ENCODE measurements at places on chromosomes 7 and 10. TPM values are rescaled to one million over a fixed set of nuclear protein-coding genes. Genes with fewer than 3 reads are reported as not detected.

DNA sequence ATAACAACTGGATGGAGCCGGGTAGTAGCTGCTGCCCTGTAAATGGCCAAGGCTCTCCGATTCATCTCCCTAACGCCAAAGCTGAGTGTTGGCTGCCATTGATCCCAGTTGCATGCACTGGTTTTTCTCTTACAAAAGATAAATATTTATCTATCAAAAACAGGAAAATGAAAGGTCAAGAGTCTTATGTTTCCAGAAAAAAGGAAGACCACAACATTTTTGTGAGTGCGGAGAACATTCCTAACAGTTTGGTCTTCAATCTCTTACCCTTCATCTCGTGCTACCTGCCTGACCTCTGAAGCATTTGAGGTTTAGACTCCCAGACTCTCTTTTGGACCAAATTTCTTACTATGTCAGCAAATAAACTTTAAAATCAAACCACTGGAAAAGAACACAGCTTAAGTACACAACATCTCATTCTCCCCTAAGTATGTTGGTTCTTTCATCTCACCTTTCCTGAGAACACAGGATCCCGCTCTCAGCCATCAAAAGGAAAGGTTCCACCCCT is 61.6 kb downstream of the SORBS1 start:
- no peak for DNase-seq
- no peaks in the 10 kb centered on the region for H3K36me3 ChIP-seq
- H3K4me3 ChIP-seq: no peak overlapping the region
- H3K27ac ChIP-seq: no peak overlapping the region

DNA sequence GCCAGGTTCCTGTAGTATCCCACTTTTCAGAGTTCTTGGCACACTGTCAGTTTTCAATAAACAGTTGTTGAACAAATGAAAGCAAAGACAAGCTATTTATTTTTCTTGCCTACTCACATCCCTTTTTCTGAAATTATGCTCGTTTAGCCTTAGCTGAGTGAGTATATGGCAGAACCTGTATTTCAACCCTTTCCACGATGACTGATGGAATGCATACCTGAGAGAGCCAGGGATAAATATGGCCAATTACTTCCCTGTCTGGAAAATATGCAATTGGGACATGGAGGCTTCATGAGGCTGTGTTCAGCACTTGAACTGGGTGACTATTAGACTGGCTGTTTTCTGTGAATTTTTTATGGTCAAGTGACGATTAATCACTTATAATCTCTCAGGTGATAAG is 144.5 kb upstream of the POT1 start:
- no peak overlapping the region for H3K4me3 ChIP-seq
- H3K36me3 ChIP-seq: no peaks in the 10 kb centered on the region
- DNase-seq: no peak
- no peaks in the 10 kb centered on the region for H3K4me1 ChIP-seq
- H3K27ac ChIP-seq: no peak overlapping the region

DNA sequence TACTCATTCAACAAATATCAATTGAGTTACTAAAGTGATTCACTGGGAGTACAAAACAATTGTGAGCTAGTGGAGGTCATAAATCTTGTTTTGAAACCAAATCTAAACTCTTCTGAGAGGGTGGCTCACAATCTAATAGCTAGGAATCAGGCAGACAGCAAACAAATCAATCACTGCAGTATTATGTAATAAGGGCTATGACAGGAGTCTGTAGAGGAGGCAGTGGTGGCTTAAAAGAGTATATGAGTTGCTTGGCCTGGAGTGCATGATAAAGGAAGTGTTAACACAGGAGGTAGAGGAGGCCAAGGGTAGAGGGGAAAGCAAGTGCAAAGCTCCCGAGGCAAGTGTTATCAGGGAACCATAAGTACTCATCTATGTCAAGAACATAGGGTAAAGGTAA is 16.5 kb downstream of the MYPN start:
- H3K27me3 ChIP-seq: no peaks in the 10 kb centered on the region
- DNase-seq: no peak
- no peaks in the 10 kb centered on the region for H3K36me3 ChIP-seq
- H3K27ac ChIP-seq: no peak overlapping the region

DNA sequence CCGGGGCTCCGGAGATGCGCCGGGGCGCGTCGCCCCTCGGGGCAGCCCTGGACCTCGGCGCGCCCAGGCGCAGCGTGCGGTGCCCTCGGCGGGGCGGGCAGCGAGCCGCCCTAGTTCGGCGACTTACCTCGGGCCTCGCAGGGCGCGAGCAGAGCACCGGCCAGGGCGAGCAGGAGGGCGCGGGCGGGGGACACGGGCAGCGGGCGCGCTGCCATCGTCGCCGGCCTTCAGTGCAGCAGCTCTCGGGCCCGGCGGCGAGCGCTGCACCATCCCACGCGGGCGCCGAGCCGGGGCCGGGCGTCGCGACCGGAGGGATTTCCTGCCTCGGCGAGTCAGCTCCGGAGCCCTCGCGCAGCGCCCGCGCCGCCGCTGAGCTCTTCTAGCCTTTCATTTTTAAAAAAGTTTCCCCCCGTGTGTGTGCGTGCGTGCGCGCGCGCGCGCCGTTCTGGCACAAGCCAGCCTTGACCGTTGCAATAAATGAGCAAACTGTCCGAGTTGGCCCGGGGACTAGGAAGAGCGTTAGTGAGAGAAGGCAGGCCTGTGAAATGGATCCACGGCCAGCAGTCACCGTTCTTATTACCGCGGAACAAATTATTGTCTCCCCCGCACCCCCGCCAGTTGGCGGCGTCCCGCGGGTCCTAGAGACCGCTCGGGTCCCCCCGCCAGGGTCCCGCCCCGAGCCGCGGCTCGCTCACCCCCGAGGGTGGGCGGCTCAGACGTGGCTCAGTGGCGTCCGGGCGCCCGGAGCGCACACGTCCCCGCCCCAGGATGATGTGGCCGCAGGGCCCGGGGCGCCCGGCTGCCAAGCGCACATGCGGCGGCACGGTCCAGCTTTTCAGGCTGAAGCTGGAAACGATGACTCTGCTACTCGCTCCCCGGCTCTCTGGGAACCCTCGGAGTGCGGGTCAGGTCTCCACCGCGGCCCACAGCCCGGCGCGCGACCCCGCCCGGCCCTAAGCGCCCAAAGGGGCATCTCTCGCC is at the start of gene ADAM12:
Gene ADAM12, minus strand, starts transcription at position 547 of the 981 bp plus-strand sequence. Its CDS starts 332 bp downstream, at position 215.
- H3K27me3 ChIP-seq: no peaks in the 10 kb centered on the region
- DNase-seq: peak; percentile 68
- no peaks in the 10 kb centered on the region for H3K36me3 ChIP-seq

DNA sequence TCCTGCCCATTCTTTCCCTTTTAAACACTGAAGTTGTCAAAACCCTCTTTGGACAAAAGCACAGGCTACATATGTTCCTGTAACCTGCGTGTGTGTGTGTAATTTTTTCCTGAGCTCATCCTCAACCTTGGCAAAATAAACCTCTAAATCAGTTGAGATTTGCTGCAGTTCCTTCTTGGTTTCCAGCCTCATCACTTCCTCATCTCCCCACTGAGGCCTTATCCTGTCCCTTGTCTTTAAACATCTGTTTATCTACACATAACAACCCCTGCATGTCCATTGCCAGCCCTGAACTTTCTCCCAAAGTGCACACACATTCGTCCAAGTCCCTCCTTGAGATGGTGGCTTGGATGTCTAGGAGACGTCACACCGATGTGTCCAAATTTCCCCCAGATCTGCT is 35.5 kb downstream of the LYZL2 start:
- no peaks in the 10 kb centered on the region for H3K36me3 ChIP-seq
- no peak for DNase-seq
- H3K27ac ChIP-seq: no peak overlapping the region
- no peaks in the 10 kb centered on the region for H3K4me1 ChIP-seq

GRCh38 chr10:84695902-84696301 is 367.5 kb downstream of the CCSER2 start:
- H3K27me3 ChIP-seq: no peaks in the 10 kb centered on the region
- DNase-seq: no peak
- H3K4me3 ChIP-seq: no peak overlapping the region
- no peak overlapping the region for H3K27ac ChIP-seq
- H3K4me1 ChIP-seq: no peaks in the 10 kb centered on the region
- no peaks in the 10 kb centered on the region for H3K36me3 ChIP-seq

DNA sequence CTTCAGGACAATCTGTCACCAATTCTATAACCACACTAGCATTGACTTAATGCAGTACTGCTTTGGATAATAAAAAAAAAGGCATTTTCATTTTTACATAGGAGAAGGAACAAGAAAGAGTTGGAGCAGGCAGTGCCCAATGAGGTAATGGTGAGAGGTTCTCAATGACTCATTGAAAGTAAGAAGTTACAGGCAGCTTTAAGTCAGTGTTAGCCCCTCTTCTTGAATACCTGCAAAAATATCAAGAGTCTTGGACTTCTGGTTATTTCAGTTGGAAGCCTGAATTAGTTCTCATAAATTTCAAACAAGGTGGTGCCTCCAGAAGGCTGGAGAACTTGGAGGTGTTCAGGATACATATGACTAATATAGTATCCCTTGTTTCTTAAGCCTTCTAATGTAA is 422.5 kb downstream of the HTR7 start:
- no peaks in the 10 kb centered on the region for H3K27me3 ChIP-seq
- H3K27ac ChIP-seq: no peak overlapping the region
- DNase-seq: peak; percentile 18
- no peak overlapping the region for H3K4me3 ChIP-seq
- H3K36me3 ChIP-seq: no peaks in the 10 kb centered on the region

- DNase-seq: no peak
- H3K36me3 ChIP-seq: no peaks in the 10 kb centered on the region
- no peaks in the 10 kb centered on the region for H3K4me1 ChIP-seq
- no peak overlapping the region for H3K4me3 ChIP-seq
- no peaks in the 10 kb centered on the region for H3K27me3 ChIP-seq
Measured at GRCh38 chr10:1410032-1410431, 327.3 kb downstream of the ADARB2 start.

GRCh38 chr7:76048668-76048988 is 722 bp downstream of the MDH2 start:
- peaks cover 7% of the 10 kb centered on the region for H3K4me1 ChIP-seq
- no peaks in the 10 kb centered on the region for H3K27me3 ChIP-seq
- H3K4me3 ChIP-seq: peak overlapping the region; percentile 77
- H3K27ac ChIP-seq: peak overlapping the region; percentile 84

GRCh38 chr10:52129410-52130178 is 184.5 kb upstream of the DKK1 start:
- DNase-seq: no peak
- H3K4me1 ChIP-seq: no peaks in the 10 kb centered on the region
- H3K4me3 ChIP-seq: no peak overlapping the region
- H3K27me3 ChIP-seq: no peaks in the 10 kb centered on the region

GRCh38 chr7:2932402-2933251 is 88.5 kb upstream of the GNA12 start:
- H3K4me1 ChIP-seq: no peaks in the 10 kb centered on the region
- H3K4me3 ChIP-seq: no peak overlapping the region
- peaks cover 8% of the 10 kb centered on the region for H3K27me3 ChIP-seq
- no peak overlapping the region for H3K27ac ChIP-seq
- no peak for DNase-seq
- no peaks in the 10 kb centered on the region for H3K36me3 ChIP-seq

DNA sequence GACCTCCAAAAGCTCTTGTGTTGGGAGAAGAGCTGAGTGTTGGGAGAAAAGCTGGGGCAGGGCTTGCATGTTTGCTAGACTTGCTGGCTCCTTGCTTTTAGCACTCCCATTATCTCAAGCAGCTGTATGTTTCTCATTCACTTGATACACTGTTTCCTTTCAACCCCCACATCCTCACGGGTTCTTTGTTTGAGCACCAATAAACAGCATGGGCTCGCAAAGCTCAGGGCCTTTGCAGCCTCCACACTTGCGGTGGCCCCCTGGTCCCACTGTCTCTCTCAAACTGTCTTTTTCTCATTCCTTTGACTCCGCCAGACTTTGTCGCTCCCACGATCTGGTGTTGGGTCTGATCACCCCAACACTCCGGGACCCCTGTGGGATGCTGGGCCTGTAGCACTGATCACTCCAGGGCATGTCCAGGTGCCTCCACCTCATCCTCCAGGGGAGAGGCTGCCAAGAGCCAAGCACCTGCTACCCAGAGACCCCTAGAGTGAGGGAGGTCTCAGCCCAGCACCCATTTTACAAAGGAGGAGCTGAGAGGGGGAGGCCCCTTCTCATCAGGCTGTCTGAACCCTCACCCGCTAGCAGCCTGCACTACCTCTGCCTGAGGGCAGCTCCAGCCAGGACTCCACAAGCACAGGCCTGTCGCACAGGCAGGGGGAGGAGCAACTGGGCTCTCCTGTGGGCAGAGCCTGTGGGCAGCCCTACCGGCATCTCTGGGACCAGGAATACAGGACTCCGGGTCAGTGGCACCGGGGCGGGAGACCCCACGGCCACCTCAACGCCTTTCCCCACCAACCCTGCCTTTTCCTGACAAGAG is 49.1 kb upstream of the MSMB start:
- no peak overlapping the region for H3K4me3 ChIP-seq
- H3K27me3 ChIP-seq: no peaks in the 10 kb centered on the region
- no peak overlapping the region for H3K27ac ChIP-seq
- no peaks in the 10 kb centered on the region for H3K36me3 ChIP-seq
- no peak for DNase-seq
- no peaks in the 10 kb centered on the region for H3K4me1 ChIP-seq

GRCh38 chr7:155213955-155214740 is 83.5 kb upstream of the INSIG1 start:
- H3K36me3 ChIP-seq: no peaks in the 10 kb centered on the region
- no peak overlapping the region for H3K4me3 ChIP-seq
- H3K27ac ChIP-seq: no peak overlapping the region
- no peak for DNase-seq

DNA sequence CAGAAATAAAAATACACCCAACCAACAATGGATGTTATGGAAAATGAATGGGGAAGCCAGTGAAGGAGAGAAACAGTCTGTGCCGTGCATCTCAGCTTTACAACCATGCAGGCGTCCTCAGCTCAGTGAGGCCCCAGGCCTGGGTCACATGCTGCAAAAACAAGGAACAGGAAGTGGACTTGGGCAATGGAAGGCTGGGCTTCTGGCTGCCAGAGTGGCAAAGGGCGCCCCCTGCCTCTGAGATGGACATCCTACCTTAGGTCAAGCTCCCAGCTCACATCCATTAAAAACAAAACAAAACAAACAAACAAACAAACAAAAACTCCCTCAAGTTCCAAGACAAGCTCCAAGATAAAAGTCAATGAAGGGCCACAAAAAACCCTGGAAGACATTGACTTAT is 54.7 kb upstream of the AFAP1L2 start:
- peak; percentile 4 for DNase-seq
- H3K4me3 ChIP-seq: no peak overlapping the region
- H3K4me1 ChIP-seq: no peaks in the 10 kb centered on the region
- H3K36me3 ChIP-seq: no peaks in the 10 kb centered on the region

GRCh38 chr10:47087667-47088066 is 176.4 kb downstream of the PTPN20 start:
- no peak overlapping the region for H3K27ac ChIP-seq
- no peaks in the 10 kb centered on the region for H3K36me3 ChIP-seq
- H3K27me3 ChIP-seq: peaks cover 12% of the 10 kb centered on the region
- no peak overlapping the region for H3K4me3 ChIP-seq

C7orf33 gene
- not detected for polyA plus RNA-seq

SPDYE8 gene
- not detected for polyA plus RNA-seq

CDHR1 gene
- polyA plus RNA-seq: not detected

WDR11 gene
- polyA plus RNA-seq: 26.6 TPM

CCL26 gene
- polyA plus RNA-seq: not detected

INSYN2A gene
- polyA plus RNA-seq: 0.10 TPM

PRR15 gene
- not detected for polyA plus RNA-seq

PRKRIP1 gene
- polyA plus RNA-seq: 21.8 TPM

AKR1E2 gene
- 1.2 TPM for polyA plus RNA-seq

AGR2 gene
- polyA plus RNA-seq: not detected

RPP30 gene
- 25.6 TPM for polyA plus RNA-seq

BLOC1S2 gene
- 24.3 TPM for polyA plus RNA-seq
